ENCODE measurements at places on chromosomes 3 and 15.

GRCh38 chr3:40780291-40780924 lies 255.6 kb downstream of the ZNF621 start:
- no peak for DNase-seq

DNA sequence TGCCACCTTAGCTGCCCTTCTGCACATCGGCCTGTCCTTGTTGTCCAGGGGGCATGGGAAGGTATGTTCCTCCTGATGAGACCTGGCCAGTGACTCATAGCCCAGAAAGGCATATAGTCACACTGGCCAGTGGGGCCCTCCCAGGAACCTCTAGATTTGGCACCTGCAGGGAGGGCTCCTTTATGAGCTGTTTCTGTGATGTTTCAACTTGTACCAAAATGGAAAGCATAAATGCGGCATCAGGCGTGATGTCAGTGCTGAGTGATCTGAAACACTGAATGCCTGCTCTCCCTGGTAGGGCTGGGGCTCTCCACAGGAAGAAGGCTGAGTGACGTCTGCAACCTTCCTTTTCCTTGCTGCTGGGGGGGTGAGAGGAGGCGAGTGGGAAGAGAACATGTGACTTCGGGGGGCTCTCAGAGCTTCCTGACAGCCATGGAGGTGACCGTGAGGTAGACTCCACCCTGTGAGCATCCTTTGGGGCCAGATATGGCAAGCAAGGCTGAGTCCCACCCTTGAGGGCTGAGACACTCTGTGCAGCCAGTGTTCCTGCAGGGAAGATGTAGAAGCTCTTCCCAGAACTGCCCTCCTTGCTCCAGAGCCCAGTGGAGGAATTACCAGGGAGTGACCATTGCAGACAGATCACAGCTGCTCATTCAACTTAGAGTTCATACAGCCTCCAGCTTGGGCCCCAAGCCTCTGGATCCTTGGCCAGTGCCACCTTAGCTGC lies 37.1 kb upstream of the APEH start:
- no peak for DNase-seq

DNA sequence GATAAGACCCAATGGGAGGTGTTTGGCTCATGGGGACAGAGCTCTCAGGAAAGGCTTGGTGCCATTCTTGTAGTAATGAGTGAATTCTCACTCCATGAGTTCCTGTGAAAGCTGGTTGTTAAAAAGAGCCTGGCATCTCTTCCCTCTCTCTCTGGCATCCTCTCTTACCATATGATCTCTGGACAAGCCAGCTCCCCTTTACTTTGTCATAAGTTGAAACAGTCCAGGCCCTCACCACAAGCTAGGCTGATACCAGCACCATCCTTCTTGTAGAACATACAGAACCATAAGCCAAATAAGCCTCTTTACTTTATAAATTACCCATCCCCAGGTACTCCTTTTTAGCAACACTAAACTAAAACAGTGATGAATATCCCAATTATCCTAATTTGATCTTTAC lies 166.9 kb upstream of the TMC3 start:
- DNase-seq = no peak

DNA sequence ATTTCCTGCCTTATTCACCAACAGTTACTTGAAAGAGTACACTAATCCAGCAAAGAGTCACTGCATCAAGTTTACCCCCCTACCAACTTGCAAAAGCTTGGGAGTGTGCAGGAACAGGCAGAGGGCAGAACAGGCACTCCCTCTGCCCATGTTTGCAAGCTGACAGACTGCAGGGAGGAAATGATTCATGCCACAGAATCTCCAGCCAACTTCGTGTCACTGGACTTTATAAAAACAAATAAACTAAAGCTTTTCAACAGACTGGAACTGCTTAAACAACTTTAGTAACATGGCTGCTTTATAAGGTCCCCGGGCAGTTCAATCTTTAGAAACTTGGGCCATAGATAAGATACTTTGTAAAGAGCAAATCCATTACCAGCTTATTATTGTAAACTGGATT lies 129.5 kb downstream of the THRB start:
- DNase-seq = no peak

DNA sequence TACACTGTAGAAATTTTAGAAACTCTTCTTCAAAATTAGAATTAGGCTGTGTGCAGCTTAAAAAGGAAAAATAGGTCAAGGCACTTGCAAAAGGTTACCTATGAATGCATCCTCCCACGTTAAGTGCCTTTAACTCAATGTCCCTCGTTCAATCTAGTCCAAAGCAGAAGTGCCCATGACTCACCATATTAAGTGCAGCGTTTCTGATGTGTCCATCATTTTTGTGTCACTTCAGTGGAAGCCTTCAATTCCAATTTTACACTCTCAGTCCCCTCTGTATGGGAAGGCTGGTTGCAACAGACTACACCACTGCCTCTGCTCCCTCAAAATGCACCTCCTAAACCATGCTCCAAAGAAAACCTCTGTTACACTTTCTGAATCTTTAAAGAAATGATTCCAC lies 53.4 kb downstream of the FOXB1 start:
- no peak for DNase-seq

DNA sequence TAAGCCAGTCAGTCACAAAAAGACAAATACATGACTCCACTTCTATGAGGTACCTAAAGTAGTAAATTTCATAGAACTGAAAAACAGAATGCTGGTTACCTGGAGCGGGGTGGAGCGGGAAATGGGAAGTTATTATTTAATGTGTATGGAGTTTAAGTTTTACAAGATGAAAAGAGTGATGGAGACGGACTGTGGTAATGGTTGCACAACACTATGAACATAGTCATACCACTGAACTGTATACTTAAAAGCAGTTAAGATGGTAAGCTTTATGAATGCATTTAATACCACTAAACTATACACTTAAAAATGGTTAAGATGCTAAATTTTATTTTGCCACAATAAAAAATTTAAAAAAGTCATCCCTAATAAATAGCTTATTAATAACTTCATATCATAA lies 23.2 kb downstream of the SFMBT1 start:
- DNase-seq = no peak

- no peak for DNase-seq
Observed at GRCh38 chr3:186280737-186281136, 81.3 kb downstream of the DGKG start.

GRCh38 chr15:31326875-31327668 lies 437 bp downstream of the KLF13 start:
- no peak for DNase-seq

GRCh38 chr3:16460273-16460672 lies 53.2 kb downstream of the RFTN1 start:
- peak; percentile 40 for DNase-seq

DNA sequence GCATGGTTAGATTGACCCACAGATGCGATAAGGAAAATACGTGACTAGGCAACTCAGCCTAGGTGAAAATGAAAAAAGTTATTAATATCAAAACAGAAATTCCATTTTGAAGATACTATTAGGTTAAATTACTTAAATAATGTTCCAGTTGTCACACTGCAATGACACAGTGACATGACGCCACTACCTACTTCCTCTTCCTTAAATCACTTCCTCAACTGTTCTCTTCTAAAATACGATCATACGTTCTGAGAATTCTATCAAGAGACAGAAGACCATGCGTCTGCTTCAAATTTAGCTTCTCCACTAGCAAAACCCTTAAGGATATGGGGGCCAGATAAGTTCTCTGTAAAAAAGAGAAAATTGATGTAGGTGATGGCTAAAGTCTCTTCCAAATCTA lies 18.2 kb downstream of the CMTM6 start:
- DNase-seq = no peak

GRCh38 chr3:134229038-134229437 lies 21.6 kb downstream of the RYK start:
- DNase-seq = no peak

GRCh38 chr3:125054449-125055329 lies 1.1 kb downstream of the HEG1 start:
- DNase-seq = no peak

GRCh38 chr15:54150255-54150654 lies 172.0 kb downstream of the UNC13C start:
- DNase-seq = peak; percentile 46

DNA sequence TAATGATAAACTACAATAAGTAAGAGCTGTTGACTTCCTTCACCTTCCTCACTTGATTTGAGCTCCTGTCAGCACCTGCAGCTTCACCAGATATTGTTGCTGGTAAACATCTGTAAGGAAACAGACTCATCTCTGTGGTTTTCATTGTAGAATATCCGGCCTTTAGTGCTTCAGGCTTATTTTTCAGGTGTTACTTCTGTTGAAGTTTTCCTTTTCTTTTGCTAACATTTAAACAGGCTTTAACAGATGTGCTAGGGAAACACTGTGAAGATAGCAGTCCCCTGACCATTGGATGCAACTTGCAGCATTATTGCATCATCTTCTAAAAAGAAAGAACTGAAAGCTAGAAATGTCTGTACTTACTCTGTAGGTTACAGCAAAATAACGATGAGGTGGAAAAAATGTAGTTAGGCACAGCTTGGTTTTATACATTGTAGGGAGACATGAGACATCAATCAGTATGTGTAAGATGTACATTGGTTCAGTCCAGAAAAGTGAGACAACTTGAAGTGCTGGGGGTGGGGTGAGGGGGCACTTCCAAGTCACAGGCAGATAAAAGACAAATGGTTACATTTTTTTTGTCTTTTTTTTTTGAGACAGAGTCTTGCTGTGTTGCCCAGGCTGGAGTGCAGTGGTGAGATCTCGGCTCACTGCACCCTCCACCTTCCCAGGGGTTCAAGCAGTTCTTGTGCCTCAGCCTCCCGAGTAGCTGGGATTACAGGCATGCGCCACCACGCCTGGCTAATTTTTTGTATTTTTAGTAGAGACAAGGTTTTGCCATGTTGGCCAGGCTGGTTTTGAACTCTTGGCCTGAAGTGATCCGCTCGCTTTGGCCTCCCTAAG lies 10.2 kb downstream of the EDEM1 start:
- DNase-seq = no peak

DNA sequence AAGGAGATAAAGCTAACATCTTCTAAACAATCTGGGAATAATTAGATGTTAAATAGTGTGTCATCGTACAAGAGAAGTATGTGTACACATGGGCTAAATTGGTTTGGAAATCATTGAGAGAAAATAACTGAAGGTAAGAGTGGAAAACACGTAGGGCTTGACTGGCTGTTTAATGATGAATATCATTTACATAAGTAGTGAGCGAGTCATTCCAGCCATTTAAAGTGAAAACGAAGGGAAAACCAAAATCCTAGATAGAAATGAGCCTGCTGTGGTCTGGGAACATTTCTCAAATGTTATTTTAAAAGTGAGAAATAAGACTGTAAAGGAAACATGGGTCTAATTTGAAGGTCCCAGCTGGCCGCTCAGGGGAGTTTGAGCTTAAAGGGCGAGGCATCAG lies 41.9 kb upstream of the KCNMB2 start:
- DNase-seq = no peak

DNA sequence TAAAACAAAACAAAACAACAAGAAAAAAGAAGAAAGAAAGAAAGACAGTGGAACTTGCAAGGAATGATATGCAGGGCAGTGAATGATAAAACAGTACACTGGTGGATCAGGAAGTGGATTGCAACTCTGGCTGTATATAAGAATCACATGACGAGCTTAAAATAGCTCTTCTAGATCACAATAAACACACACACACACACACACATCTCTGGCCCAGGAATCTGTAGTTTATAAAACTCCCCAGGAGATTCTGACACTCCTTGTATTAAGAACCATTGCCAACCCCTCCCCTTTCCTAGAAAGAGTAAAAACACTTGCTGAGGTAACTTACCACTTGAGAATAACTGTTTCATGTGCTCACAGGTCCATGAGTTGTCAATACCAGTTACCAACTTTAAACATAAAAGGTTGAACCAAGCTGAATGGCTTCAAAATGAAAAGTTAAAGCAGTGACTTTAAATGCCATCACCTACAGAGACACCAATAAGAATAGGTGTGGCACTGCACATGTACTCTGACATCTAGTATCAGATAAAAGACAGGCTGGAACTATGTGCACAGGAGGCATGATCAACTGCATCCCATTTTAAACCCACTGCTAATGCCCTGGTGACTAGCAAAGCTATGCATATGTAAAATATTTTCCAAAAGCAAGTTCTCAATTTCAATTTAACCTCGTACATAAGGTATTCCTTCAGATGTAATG lies 3.9 kb downstream of the CPOX start:
- DNase-seq = no peak

GRCh38 chr15:38690719-38691332 lies 126.2 kb upstream of the RASGRP1 start:
- no peak for DNase-seq

DNA sequence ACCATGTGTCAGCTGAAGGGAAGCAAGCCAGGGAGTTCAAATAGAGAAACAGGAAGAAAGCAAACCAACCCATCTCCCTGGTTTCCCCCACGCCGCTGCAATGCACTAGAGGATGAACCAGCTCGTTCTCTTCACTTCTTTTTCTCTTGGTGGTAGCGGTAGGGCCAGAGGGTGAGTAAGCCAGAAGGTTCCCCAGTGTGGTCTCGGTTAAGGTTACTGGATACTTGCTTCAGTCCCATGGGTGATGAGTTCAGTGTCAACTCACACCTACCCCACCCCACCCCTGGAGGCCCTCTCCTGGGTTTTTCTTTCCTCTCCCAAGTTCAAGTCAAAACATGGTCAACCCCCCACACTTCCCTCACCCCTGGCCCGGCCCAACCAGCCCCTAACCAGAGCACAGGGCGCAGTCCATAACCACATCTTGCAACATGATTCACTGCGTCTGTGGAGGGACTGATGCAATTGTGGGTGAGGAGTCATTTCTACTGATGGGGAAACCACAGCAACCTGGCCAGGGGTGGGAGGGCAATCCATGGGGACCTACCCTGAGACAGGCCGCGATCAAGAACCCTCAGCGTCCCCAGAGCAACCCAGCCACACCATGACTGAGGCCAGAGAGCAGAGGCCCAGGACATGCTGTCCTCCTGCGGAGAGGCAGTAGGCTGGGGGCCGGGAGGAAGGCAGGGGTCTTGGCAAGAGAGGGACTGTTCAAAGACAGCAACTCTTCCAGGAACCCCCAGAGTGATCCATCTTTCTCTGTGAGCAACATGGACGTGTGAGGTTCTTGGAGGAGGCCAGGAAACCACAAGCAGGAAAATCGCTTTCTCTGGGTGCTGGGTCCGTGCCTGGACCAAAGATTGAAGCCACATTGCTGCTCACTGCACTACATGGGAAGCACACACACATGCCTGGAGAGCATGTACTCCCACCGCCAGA lies 276.6 kb downstream of the UACA start:
- DNase-seq = no peak

DNA sequence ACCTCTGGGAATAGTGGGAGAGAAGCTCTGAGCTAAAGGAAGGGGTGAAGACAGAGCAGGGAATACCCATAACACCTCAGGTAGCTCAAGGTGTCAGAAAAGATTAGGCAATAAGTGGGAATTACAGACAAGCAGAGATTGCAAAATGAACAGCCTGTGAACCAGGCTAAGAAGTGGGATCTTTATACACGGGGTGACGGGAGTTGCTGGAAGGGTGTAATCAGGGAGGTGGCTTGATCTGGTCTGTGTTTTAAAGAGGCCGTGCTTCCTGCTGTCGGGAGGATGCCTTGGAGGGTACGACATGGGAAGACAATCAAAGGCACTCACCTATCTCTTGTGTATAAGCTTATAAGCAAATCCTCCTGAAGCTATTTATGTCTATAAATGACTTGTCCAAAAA lies 216.3 kb downstream of the CLSTN2 start:
- no peak for DNase-seq

GRCh38 chr3:42398080-42398479 lies 12.3 kb downstream of the LYZL4 start:
- DNase-seq = no peak
